ENCODE measurements at places on chromosomes 7 and 10. TPM values are rescaled to one million over a fixed set of nuclear protein-coding genes. Genes with fewer than 3 reads are reported as not detected.

The NOC3L gene
- 13.2 TPM for polyA plus RNA-seq

The OGDH gene
- polyA plus RNA-seq = 20.7 TPM

The TMEM140 gene
- 13.6 TPM for polyA plus RNA-seq

The HOGA1 gene
- polyA plus RNA-seq = 0.18 TPM

The PTPRZ1 gene
- 1.0 TPM for polyA plus RNA-seq

The CRYGN gene
- polyA plus RNA-seq = 0.34 TPM

The CPN1 gene
- polyA plus RNA-seq = 0.02 TPM

The OPTN gene
- polyA plus RNA-seq = 50.8 TPM

The NT5C2 gene
- 85.2 TPM for polyA plus RNA-seq

The PPIF gene
- polyA plus RNA-seq = 34.9 TPM

The MRC1 gene
- polyA plus RNA-seq = 10.2 TPM

The ITGB8 gene
- polyA plus RNA-seq = 2.6 TPM

The TRPV5 gene
- polyA plus RNA-seq = 0.02 TPM

The ICA1 gene
- polyA plus RNA-seq = 18.5 TPM

The ZDHHC16 gene
- 24.4 TPM for polyA plus RNA-seq

The TFEC gene
- 5.8 TPM for polyA plus RNA-seq

The LOXL4 gene
- 3.6 TPM for polyA plus RNA-seq

The CFAP70 gene
- polyA plus RNA-seq = 14.3 TPM

The PRR15 gene
- 0.39 TPM for polyA plus RNA-seq

The SH3PXD2A gene
- polyA plus RNA-seq = 9.5 TPM

The CDHR3 gene
- polyA plus RNA-seq = 2.2 TPM

The PRSS37 gene
- 2.6 TPM for polyA plus RNA-seq

The CDC14C gene
- not detected for polyA plus RNA-seq

The PNLIPRP2 gene
- 0.25 TPM for polyA plus RNA-seq

The CPA4 gene
- 0.96 TPM for polyA plus RNA-seq

The BTBD16 gene
- polyA plus RNA-seq = 1.2 TPM

The PNLIPRP3 gene
- 0.23 TPM for polyA plus RNA-seq

The PNLIPRP1 gene
- polyA plus RNA-seq = 0.02 TPM

The FAM25C gene
- polyA plus RNA-seq = not detected

The BAIAP2L1 gene
- polyA plus RNA-seq = 6.1 TPM

The IDE gene
- 14.8 TPM for polyA plus RNA-seq

The AKR1D1 gene
- 0.05 TPM for polyA plus RNA-seq

The CUBN gene
- polyA plus RNA-seq = 1.8 TPM

The XRCC2 gene
- 0.64 TPM for polyA plus RNA-seq

The SPDYE1 gene
- not detected for polyA plus RNA-seq

The CRTAC1 gene
- 0.30 TPM for polyA plus RNA-seq

The CDH23 gene
- 9.1 TPM for polyA plus RNA-seq

The ANKRD61 gene
- polyA plus RNA-seq = 0.21 TPM

The SPDYE2B gene
- 0.02 TPM for polyA plus RNA-seq

The EXOSC1 gene
- 53.0 TPM for polyA plus RNA-seq

The LIPN gene
- 0.50 TPM for polyA plus RNA-seq

The MSS51 gene
- 4.1 TPM for polyA plus RNA-seq

The NPFFR1 gene
- polyA plus RNA-seq = 0.21 TPM

The RAB19 gene
- 0.50 TPM for polyA plus RNA-seq

The NUTM2B gene
- polyA plus RNA-seq = 0.09 TPM

The DLG5 gene
- polyA plus RNA-seq = 25.8 TPM

The LRRC18 gene
- 0.07 TPM for polyA plus RNA-seq

The TAS2R4 gene
- 0.41 TPM for polyA plus RNA-seq

The OLAH gene
- polyA plus RNA-seq = 14.4 TPM

The PSD gene
- polyA plus RNA-seq = 3.8 TPM

The RPP30 gene
- 47.1 TPM for polyA plus RNA-seq

The CHAT gene
- polyA plus RNA-seq = not detected

The PIP gene
- polyA plus RNA-seq = 6.5 TPM

The PLEKHS1 gene
- polyA plus RNA-seq = 0.37 TPM

The PLAC9 gene
- 7.9 TPM for polyA plus RNA-seq

The EGFR gene
- 19.5 TPM for polyA plus RNA-seq

The TMEM254 gene
- polyA plus RNA-seq = 20.9 TPM

The NANOS1 gene
- 3.2 TPM for polyA plus RNA-seq

Data from thymus (tissue), 14 donors.